Activated gamma-delta T cell (primary cell): ENCODE measurements at places on chromosomes 7 and 10.
A peak's percentile ranks its signal among the peaks of the same experiment; 100 is the strongest.

- no peak for DNase-seq
Measured at GRCh38 chr7:150875791-150876190, 23.5 kb downstream of the AOC1 start.

- peak; percentile 25 for DNase-seq
Measured at GRCh38 chr10:58266826-58267712, 625 bp downstream of the IPMK start.

DNA sequence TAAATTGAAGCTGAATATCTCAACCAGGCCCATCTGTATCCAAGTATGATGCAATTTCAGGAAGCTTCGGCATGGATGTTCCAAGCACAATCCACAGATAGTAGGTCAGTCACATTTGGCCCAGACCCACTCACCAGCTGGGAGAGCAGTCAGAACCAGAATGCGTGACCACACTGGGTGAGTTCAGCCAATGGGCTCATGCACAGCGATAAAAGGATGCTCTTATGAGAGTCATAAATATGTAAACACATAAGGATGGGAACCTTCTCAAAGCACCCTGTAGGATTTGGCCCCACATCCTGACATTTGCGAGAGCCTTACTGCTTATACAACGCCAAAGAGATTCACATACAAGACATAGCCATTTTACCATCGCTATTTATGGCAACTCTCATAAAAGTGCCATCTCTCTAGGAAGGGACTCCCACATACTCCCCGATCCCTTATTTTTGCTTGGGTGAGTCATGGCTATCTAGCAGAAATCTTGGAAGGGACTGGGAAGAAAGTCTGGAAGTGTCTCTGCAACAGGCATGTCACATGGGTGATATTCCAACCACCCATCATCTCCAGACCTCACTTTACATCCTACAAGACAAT is 3.0 kb downstream of the AFAP1L2 start:
- DNase-seq = no peak

GRCh38 chr10:104332243-104333031 is 5.8 kb downstream of the ITPRIP start:
- no peak for DNase-seq

DNA sequence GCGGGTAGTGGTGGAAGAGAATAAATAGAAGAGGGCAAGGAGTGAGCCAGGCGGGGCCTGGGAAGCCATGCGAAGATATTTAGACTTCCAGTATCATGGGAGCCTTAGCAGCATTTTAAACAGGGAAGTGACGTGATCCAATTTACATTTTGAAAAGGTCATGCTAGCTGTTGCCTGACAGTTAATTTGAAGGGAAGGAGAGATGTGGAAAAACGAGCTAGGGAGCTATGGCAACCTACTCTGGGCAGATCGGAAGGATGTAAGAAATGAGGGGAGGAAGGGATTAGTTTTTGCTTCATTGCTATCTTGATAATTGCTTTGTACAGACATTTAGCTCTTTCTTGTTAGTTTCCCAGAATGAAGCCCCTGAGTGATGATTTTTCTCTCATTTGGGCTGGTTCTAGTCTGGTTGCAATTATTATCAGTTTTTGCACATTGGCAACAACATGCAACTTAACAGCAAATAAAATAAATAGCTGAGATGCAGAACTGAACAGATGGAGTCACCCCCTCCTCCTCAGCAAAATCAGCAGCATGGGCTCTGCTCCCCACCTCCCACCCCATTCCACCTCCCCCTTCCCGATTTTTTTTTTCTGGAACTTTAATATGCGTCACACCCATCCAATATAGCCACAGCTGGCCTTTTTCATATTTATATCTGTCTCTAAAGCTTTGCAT is 13.0 kb upstream of the CALU start:
- DNase-seq = no peak

DNA sequence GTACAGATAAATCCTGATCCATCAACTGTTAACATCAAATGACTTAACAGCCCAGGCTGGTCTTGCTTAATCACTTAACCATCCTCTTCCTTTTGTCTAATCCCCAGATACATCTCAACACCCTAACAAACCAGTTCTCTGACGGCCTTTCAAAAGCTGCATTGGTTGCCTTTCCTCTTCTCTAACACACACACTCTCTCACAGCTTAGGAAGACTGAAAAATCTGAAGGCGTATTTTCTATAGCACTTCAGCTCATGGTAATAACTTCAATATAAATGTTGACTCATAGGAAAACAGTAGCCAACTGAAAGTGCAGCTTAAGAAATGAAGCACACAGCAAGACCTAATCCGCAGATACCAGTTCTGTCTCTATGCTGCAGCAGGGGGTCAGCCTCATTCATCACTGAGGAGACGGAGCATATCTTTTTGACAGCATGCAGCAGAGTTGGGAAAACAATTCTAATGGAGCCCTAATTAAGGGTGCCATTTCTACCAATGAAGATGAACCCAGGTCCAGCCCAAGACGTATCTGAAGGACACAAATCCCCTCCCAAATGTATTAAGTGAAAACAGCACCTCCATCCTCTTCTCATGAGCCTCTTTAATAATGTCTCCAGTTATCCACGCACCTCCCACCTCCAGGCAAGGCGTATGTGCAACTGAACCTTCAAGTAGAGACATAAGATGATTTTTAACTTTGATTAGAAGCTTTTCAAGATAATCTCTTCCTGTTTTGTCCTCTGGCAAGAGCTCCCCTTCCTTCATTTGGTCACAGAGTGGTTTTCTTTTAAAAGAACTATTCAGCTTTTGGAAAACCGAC is 211.7 kb upstream of the NFE2L3 start:
- DNase-seq = no peak

DNA sequence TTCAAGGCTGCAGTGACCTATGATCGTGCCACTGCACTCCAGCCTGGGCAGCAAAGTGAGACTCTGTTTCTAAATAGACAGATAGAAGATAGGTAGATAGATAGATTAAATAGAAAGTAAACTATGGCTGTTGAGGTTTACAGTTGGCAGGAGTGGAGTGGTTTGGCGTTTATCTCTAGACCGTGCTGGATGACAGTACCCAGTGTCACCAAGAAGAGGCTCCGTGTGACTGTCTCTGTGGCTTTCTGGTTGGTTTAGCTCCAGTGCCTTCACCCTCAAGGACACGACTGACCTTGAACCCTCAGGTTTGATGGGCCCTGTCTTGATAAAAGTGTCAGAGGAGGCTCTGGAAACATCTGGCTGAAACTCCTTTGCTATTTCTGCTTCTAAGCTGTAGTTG is 31.7 kb downstream of the CHST12 start:
- DNase-seq = no peak

GRCh38 chr10:21746118-21746517 is 212.1 kb downstream of the MLLT10 start:
- DNase-seq = no peak

- no peak for DNase-seq
Measured at GRCh38 chr10:62640411-62640810, 164.1 kb upstream of the ADO start.

DNA sequence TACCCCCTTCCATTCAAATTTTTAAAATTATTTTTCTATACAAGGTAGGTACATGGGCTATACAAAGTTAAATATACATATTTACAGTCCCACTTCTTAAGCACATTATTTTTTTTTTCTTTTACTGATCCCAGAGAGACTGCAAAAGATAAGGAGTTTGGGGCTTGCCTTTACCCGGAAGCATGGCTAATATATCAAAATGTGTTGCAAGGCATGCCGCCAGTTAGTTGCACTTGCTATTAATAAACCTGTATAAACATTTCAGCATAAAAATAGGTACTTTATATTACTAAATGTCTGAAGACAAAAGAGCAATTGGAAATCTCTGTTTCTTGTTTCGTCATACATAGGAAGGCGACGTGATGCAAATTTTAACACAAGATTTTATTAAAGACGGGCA is 21.5 kb upstream of the PDLIM1 start:
- DNase-seq = no peak

DNA sequence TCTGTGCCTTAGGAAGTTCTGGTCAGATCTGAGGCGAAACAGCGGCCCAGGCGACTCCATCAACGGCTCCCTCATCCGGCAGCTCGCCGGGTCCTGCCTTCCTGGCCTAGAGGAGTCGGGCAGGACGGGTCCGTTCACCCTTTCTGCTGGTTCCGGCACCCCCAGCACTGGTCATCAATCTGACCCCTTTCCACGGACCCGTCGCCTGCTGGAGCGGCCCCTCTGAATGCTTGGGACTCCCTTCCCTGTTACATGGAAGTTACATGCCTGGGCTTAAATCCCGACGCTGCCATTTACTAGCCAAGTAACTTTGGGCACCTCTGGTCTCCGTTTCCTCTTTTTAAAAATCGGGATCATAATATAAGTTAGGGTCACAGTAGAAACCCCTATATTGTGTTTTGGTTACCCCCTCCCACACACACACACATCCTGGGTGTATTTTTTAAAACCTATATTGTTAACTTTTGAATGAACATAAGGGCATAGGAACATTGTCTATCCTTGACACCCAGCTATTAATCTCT is 607 bp upstream of the GGCT start:
- no peak for DNase-seq

DNA sequence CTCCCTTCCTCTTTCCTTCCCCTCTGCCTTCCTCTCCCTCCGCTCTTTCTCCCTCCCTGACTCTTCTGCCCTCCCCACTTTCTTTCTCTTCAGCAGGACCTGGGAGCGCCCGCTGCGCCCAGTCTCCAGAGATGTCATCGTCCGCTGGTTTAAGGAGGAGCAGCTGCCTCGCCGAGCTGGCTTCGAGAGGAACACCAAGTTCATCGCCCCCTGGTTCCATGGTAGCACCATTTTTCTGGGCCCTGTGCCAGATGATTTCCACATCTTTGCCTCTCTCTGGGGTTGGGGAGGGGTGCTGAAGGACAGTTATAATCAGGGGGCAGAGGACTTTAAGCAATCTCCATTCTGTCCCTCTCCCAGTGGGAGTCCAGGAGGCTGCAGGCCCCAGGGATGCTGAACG is 71.6 kb downstream of the SH2D4B start:
- no peak for DNase-seq

DNA sequence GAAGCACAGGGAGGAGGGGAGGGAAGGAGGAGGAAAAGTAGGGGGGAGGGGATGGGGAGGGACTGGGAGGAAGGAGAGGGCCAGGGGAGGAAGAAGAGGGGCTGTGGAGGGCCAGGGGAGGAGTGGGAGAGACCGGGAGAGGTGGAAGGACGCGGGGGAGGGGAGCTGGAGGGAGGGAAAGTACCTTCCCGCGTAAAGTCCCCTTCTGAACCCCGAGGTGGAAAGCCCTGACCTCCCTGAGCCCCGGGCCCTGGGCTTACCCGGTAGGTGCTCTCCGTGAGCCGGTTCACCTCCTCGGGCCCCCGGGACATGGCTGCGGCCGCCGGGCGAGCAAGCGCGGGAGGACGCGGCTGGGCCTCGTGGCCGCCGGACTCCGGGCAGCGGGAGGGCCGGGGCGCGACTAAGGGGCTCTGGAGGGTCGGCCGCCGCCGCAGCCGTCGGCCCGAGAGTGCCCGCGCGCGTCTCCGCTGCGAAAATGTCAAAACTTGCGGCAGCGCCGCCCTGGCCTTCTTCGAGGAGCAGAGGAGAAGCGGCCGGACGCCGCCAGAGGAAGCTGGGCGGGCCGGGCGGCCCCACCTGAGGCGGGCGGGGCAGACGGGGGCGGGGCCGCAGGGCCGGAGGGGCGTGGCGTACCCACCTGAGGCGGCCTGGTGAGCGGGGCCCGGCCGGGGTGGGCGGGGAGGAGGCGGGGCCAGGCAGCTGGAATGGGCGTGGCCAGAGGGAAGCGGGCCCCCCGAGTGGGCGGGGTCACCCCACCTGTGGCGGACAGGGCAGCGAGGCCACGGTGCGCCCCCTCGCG is at the start of gene BAIAP2L1:
Gene BAIAP2L1 (minus strand): TSS at position 549 of the 799 bp plus-strand sequence. CDS start 238 bp downstream, at position 311.
- peak; percentile 51 for DNase-seq

DNA sequence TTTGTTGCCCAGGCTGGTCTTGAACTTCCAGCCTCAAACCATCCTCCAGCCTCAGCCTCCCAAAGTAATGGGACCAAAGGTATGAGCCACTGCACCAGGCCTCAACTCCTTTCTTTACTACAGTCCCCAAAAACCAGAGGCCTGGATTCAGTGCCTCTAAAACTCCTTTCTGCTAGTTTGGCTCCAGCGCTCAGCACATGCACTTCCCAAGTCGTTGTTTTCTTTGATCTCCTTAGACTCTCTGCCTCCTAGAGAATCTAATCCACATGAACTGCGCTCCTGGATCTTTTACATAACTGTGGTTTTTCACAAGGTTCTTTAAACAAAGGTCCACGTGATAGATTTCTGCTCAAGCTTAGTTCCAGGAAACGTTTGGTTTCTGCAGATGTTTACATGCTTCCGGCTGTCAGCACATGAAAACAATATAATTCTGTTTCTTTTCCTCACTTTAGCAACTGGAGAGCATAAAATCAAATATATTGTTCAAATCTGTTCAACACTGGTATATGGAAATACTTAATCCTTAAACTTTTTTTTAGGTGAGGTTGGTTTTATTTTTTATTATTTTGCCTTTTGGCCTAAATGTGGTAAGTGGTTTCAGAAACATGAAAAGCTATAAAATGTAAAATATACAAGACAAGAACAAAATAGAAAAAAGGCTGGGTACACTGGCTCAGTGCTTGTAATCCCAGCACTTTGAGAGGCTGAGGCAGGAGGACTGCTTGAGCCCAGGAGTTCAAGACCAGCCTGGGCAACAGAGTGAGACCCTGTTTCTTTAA is 270.5 kb upstream of the MKLN1 start:
- no peak for DNase-seq

DNA sequence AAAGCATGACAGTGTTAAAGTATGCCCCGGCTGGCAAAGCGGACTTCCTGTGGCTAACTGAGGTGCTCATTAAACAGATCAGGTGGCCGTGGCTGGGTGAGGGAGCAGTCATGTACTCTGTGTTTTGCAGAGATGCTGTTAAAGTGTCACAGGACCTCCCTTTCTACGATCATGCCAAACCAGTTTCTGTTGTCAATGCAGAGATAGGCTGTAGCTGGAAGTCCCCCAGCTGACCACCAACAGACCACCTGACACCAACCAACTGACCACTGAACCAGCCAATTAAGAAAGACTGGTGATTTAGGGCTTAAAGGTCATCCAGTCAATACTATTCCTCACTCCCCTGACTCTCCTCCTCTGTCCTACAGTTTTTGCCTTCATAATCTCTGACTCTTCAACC is 431.1 kb upstream of the LRGUK start:
- DNase-seq = no peak

DNA sequence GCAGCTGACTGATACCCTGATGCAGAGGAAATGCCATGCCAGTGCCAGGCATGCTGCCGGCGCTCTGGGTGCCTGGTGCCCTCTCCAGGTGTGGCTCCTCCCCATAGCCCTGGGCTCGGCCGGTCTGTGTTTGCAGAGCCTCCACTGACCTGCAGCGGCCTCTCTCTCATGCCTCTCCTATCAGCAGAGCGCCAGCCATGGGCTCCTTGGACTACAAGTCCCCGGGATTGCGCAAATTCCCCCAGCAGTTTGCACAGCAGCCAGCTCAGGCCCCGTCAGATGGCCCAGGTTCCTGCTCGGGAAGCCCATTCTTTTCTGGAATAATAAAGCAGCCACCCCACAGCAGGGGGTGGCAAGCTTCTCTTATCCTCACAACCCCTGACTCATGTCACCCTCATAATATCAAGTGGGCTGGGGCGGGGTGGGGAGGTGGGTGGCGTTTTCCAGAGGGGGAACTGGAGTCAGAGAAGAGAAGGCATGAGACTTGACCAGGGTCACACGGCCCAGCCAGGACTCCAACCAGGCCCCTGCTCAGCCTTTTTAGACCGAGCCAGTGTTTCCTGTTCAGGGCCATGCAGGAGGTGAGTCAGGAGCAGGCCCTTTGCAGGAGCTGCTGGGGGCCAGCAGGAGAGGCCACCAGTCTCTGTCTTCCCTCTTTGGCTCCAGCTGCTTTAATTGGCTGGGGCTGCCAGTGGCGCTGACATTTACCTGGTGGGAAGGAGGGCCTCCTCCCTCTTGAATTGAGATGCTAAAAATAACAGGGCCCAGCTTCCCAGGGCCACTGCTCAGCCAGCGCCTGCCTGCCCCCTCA is 58.6 kb downstream of the ZMIZ1 start:
- DNase-seq = no peak
